HFF-Myc (cell line): ENCODE measurements at places on chromosomes 3 and 15.

DNA sequence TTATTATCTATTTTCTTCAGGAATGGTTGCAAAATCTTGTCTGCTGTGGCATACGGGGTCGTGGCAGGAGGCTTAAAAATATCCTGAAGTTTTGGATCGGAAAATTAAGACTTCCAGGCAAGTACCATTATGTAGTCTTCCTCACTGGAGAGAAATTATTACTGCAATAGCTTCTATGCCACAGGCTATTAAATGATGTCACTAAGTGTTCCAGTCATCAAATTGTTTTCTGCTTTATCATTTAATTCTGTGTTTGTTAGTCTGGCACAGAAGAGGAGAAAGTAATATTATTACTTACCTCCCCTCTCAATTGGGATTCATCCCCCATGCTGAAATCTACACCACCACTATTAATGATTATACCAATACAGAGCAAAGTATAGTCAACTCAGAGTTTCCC, 378.2 kb upstream of the ALCAM start:
- DNase-seq: no peak

- DNase-seq: no peak
Measured at GRCh38 chr3:38001456-38002081, 11.0 kb downstream of the VILL start.

- no peak for DNase-seq
Measured at GRCh38 chr3:14822670-14823390, 4.1 kb downstream of the FGD5 start.

- no peak for DNase-seq
Measured at GRCh38 chr15:67384761-67385160, 130.2 kb downstream of the IQCH start.

DNA sequence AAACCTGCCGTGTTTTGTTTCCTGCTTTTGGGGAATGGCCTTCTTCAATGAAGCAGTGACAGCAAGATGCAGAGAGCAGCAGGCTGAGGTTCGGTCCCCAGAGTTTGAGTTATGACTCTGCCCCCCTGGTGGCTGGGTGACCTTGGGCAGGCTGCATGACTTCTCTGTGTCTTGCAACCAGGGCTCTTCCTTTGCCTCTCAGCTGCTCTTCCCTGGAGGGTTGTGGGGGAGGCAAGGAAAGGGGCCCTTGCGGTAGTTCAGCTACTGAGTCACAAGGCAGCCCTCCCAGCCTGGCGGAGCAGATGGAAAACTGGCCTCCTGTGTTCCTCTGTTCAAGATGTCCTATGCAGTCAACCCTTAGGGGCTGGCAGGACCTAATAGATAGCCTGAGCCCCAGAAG, 17.1 kb downstream of the CTXND1 start:
- DNase-seq: peak; percentile 6

GRCh38 chr15:43134157-43134635, 810 bp downstream of the TMEM62 start:
- no peak for DNase-seq

DNA sequence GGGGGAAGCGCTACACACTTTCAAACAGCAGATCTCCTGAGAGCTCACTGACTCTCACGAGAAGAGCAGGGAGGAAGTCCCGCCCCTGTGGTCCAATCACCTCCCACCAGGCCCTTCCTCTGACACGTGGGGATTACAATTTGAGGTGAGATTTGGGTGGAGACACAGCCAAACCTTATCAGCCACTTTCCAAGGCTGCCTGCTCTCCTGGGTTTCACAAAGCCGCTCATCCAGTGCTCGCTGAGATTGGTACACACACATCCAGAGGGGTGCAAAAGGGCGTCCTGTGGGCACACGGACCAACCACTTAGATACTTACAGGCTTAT, 23.1 kb downstream of the XXYLT1 start:
- no peak for DNase-seq

DNA sequence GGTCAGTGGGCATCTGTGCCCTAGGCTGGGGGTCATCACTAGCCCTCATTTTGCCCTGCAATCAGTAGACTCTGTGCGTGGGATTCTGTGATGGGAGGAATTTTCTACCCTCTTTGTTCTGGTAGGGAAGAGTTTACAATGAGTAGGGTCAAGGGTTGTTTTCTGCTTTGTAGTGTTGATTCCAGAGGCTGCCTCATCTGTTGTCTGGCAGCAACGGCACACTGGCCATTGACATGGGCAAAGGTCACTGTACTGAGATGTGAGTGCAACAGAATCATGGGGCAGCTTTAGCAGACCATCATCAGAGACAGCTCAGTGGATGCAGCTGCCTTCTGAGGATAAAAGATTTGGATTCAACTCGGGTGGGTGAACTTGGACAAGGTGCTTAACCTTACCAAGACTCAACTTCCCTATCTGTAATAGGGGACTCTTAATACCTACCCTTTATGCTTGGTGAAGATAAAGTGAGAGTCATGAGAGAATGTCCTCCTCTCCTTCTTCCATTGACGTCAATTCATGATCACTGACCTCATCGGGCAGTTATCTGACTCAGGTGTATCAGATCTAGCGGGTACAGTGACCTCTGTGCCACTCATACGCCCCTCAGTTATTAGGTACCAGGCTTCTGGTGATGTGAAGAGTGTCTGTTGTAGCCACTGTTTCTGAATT, 127.5 kb downstream of the RPLP1 start:
- no peak for DNase-seq

GRCh38 chr3:160259589-160259988, 34.4 kb downstream of the C3orf80 start:
- no peak for DNase-seq

DNA sequence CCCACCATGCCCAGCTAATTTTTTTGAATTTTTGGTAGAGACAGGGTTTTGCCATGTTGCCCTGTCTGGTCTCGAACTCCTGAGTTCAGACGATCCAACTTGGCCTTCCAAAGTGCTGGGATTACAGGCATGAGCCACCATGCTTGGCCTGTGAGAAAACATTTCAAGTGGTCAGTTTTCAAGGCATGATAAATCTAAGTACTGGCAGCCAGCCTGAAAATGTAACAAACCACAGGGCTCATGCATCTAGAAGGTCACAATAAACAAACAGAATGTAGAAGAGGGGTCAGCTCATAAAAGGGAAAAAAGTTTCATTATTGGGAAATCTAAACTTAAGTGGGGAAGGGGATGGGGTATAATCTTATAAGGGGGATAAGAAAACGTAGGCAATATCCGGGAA, 39.9 kb downstream of the PPCDC start:
- DNase-seq: no peak
